Fibroblast of mammary gland (primary cell): ENCODE measurements at places on chromosomes 3 and 15.

- DNase-seq: peak; percentile 98
Measured at GRCh38 chr3:27521179-27521871, 37.1 kb upstream of the SLC4A7 start.

- no peak for DNase-seq
Measured at GRCh38 chr15:74470631-74471395, 9.9 kb upstream of the UBL7 start.

- DNase-seq: no peak
Measured at GRCh38 chr3:192597506-192597905, 129.8 kb downstream of the FGF12 start.

- peak; percentile 97 for DNase-seq
Measured at GRCh38 chr3:141456301-141456625, 30.6 kb upstream of the RASA2 start.

GRCh38 chr15:70050441-70050840, 47.3 kb downstream of the TLE3 start:
- DNase-seq: no peak

DNA sequence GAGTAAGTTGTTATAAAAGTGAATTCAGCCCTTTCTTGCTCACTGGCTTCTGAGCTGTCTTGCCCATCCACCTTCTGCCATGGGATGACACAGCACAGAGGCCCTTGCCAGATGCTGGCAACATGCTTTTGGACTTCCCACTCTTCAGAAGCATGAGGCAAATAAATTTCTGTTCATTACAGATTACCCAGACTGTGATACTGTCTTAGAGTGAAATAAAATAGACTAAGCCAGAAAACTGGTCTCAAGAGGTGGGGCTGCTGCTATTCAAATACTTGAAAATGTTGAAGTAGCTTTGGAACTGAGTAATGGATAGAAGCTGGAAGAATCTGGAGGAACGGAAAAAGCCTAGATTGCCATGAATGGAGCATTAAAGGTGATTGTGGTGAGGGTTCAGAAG, 170.4 kb downstream of the ZMAT3 start:
- no peak for DNase-seq
